ENCODE measurements at places on chromosomes 12 and 14. TPM values are rescaled to one million over a fixed set of nuclear protein-coding genes. Genes with fewer than 3 reads are reported as not detected.

DNA sequence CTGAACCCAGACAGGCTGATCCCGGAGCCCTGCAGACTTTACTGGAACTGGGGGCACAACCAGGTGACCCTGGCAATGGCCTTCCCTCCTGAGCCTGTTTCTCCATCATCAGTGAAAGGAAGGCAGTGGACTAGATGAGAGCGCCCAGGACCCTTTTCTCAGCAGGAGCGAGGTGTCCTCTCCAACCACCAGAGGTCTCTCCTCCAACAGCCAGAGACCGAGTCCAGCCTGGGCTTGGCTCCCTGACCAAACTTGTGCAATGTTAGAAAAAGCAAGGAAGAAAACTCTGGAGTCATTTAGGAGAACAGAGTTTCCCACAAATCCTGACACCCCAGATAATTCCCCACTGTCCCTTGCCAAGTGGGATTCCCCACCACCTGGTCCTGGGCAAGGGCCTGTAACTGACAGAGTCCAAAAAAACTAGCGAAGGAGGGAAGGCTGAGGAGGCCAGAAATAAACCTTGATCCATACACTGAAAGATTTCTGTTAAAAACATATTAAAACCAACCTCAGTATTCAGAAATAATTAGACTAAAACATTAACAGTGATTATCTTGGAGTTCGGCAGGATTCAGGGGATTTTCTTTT is 9.0 kb downstream of the RPS6KL1 start:
- H3K27ac ChIP-seq: peak overlapping the region; percentile 57
- H3K4me1 ChIP-seq: peaks cover 37% of the 10 kb centered on the region
- H3K4me3 ChIP-seq: no peak overlapping the region

DNA sequence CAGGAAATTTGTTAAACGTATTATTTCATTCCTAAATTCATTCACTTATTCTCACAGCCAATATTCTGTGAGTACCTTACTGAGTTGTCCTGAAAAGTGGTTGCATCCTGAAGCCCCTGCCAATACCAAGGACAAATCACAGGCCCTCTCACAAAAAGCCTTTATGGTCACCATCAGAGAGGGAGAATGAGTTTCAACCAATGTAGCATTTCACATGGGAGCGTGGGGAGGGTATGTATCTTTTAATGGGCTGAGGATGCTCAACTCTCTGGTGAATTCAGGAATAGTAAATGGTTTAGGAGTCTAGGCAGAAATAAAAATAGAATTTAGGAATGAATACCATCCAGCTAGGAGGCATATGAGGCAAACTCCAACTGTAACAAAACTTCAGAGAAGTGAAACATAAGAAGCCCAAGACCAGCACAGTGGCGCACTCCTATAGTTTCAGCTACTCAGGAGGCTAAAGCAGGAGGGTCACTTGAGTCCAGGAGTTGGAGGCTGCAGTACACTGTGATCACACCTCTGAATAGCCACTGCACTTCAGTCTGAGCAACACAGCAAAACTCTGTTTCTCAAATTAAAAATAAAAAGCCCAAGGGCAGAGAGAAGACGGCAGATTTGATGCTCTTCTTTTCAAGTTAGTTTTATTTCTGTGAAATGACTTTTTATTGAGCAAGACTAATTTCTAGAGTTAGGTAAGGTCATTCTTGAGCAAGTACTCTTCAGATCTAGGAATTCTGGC is 142.7 kb downstream of the HMGA2 start:
- H3K27me3 ChIP-seq: no peaks in the 10 kb centered on the region
- no peak for DNase-seq
- H3K4me1 ChIP-seq: no peaks in the 10 kb centered on the region
- no peak overlapping the region for H3K27ac ChIP-seq

Gene IFNG-AS1
- total RNA-seq: 0.25 TPM

- no peaks in the 10 kb centered on the region for H3K36me3 ChIP-seq
- H3K27me3 ChIP-seq: no peaks in the 10 kb centered on the region
- peaks cover 11% of the 10 kb centered on the region for H3K4me1 ChIP-seq
- peak; percentile 91 for DNase-seq
These were observed 21.3 kb upstream of the CD27 start for GRCh38 chr12:6423267-6424007.

DNA sequence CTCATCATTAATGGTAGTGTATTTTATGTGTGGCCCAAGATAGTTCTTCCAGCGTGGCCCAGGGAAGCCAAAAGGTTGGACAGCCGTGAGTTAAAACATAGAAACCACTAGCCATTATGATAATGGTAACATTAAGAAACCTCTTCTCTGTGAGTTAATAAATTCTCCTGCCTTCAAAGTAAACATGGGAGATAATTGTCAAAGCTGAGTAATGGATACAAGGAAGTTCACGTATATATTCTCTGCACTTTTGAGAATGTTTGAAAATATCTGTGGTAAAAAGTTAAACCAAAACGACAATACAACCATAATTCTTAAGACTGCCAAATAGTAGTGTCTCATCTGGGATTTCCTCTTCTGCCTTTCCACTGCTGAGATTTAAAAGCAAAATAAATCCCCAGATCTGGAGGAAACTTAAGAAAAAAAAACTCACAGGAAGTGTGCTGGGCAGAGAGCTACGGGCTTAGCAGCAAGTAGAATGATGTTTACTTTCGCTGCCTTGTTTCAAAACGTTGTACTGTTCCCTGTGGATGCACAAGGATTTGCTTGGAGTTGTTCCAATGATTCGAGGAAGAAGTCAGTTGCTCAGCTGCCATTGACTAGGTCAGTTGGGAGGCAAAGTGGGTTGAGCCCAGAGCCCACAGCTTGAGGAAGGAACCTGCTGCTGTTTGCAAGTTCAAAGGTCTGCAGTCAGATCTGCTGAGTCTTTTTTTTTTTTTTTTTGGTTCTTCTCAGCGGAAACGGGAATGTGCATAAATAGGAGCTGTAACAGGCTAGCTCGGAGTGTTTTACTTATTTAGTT is 1.7 kb downstream of the TPCN1 start:
- no peaks in the 10 kb centered on the region for H3K27me3 ChIP-seq
- H3K36me3 ChIP-seq: no peaks in the 10 kb centered on the region
- H3K4me1 ChIP-seq: peaks cover 38% of the 10 kb centered on the region
- H3K4me3 ChIP-seq: peak overlapping the region; percentile 84

GRCh38 chr14:58309086-58309485 is 10.7 kb downstream of the ARID4A start:
- H3K4me3 ChIP-seq: no peak overlapping the region
- H3K27me3 ChIP-seq: no peaks in the 10 kb centered on the region
- no peak overlapping the region for H3K27ac ChIP-seq
- no peak for DNase-seq
- no peaks in the 10 kb centered on the region for H3K36me3 ChIP-seq

Gene TAS2R7
- not detected for total RNA-seq

DNA sequence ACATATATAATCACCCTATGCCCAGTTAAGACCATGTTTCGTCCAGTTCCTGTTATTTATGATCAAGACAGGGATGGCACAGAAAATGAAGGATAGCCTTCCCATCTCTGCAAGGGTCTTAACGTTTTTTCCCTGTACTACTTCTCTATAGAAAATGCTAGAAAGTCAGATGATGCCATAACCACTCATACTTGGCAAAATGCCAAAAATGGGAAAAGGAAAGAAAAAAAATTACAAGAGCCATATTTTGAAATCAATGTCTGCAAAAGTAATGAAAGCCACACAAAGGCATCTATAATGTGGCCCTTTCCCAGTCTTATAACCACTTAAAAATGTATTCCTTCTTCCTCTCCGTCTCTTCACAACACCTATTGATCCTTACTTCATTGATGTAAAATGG is 1.8 kb upstream of the MYL6B start:
- no peak overlapping the region for H3K27ac ChIP-seq
- H3K27me3 ChIP-seq: no peaks in the 10 kb centered on the region
- H3K4me3 ChIP-seq: no peak overlapping the region

DNA sequence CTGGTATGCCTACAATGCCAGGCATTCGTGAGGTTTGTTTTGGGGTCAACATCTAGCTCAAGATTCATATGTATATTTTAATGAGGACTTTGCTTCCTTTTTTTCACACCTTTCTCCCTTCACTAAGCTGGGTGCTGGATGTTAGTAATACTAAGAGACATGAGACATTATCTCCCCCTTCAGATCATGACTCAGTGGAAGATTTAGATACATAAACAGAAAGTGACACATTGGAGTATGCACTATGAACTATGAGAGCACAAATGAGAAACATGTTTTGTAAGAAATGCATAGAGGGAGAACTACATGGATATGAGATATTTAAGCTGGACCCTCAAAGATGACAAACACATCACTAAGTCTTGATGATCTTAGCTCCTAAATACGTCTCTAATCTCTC is 286.3 kb downstream of the RPAP3 start:
- no peaks in the 10 kb centered on the region for H3K36me3 ChIP-seq
- H3K27ac ChIP-seq: no peak overlapping the region
- no peak overlapping the region for H3K4me3 ChIP-seq
- H3K4me1 ChIP-seq: no peaks in the 10 kb centered on the region
- DNase-seq: no peak

Gene TGM1
- 10.5 TPM for total RNA-seq

Gene PRKAG1
- 52.7 TPM for total RNA-seq

- H3K4me3 ChIP-seq: no peak overlapping the region
- H3K4me1 ChIP-seq: no peaks in the 10 kb centered on the region
- H3K27me3 ChIP-seq: no peaks in the 10 kb centered on the region
- no peak for DNase-seq
- H3K36me3 ChIP-seq: no peaks in the 10 kb centered on the region
These were observed 41.7 kb downstream of the ACADS start for GRCh38 chr12:120767071-120768024.

GRCh38 chr12:58883576-58884334 is 36.5 kb downstream of the LRIG3 start:
- no peak overlapping the region for H3K27ac ChIP-seq
- H3K4me3 ChIP-seq: no peak overlapping the region
- no peaks in the 10 kb centered on the region for H3K4me1 ChIP-seq
- no peaks in the 10 kb centered on the region for H3K27me3 ChIP-seq

- H3K27me3 ChIP-seq: no peaks in the 10 kb centered on the region
- no peak overlapping the region for H3K27ac ChIP-seq
- H3K4me1 ChIP-seq: peaks cover 22% of the 10 kb centered on the region
- H3K4me3 ChIP-seq: peak overlapping the region; percentile 73
- H3K36me3 ChIP-seq: no peaks in the 10 kb centered on the region
- peak; percentile 33 for DNase-seq
These were observed 706 bp downstream of the CRACR2A start for GRCh38 chr12:3752096-3752709.

DNA sequence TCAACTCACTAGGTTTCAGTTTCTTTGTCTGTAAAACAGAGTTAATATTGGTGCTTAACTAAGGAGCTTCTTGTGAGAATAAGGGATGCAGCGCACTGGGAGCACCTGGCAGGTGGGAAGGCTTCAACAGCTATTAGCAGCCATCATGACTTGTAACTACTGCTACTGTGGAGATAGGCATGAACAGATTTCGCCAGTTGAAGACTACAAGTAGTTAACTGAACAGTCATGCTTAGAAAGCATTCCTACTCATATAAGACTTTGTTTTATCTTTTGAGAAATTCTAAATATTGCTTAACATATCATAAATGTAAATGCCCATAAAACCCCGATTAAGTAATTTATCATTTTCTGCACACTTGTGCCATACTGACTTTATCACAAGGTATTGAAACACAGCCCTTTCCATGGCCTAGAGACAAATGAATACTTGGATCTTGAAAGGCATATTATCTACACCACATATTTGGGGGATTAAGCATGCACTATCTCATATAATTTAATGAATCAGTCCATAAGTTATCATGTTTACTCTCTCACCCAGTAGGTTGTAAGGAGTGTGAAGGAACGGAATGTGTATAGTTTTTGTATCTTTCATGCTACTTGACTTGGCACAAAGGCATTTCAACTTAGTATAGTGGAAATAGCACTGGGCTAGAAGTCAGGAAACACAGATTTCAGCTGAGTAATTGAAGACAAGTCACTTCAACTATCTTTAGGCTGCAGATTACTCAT is 16.1 kb downstream of the NTN4 start:
- no peaks in the 10 kb centered on the region for H3K27me3 ChIP-seq
- H3K4me1 ChIP-seq: no peaks in the 10 kb centered on the region
- H3K36me3 ChIP-seq: no peaks in the 10 kb centered on the region
- no peak overlapping the region for H3K27ac ChIP-seq

GRCh38 chr12:110756611-110757010 is 13.9 kb upstream of the PPP1CC start:
- no peak overlapping the region for H3K27ac ChIP-seq
- no peak for DNase-seq
- no peaks in the 10 kb centered on the region for H3K27me3 ChIP-seq
- no peaks in the 10 kb centered on the region for H3K36me3 ChIP-seq
- peaks cover 3% of the 10 kb centered on the region for H3K4me1 ChIP-seq

Gene PTGDR
- total RNA-seq: 0.16 TPM

Gene RPGRIP1
- 35.7 TPM for total RNA-seq

Gene ABCB9
- 82.8 TPM for total RNA-seq

- no peak overlapping the region for H3K27ac ChIP-seq
- no peak overlapping the region for H3K4me3 ChIP-seq
- no peaks in the 10 kb centered on the region for H3K4me1 ChIP-seq
- peak; percentile 21 for DNase-seq
- H3K27me3 ChIP-seq: no peaks in the 10 kb centered on the region
These were observed 28.8 kb downstream of the MAP3K9 start for GRCh38 chr14:70780396-70781075.

DNA sequence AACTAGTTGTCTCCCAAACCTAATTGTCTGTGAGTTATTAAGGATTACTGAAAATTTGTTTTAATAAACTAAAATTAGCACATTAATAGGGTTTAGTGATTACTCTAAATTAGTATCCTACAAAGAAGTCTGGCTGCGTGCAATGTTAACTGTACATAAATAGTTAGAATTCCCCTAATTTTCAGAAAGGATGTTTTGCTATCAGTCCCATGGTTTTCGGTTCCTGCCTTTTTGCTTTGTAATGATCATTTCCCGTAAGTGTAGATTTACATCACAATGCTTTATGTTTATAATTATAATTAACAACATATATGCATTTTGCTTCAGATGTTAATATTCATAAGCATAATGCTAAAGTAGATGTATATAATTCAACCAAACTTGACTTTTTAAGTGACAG is 19.8 kb upstream of the LYZ start:
- DNase-seq: no peak
- H3K27me3 ChIP-seq: no peaks in the 10 kb centered on the region
- H3K36me3 ChIP-seq: no peaks in the 10 kb centered on the region
- H3K4me3 ChIP-seq: no peak overlapping the region

Gene ANKRD33
- total RNA-seq: not detected

DNA sequence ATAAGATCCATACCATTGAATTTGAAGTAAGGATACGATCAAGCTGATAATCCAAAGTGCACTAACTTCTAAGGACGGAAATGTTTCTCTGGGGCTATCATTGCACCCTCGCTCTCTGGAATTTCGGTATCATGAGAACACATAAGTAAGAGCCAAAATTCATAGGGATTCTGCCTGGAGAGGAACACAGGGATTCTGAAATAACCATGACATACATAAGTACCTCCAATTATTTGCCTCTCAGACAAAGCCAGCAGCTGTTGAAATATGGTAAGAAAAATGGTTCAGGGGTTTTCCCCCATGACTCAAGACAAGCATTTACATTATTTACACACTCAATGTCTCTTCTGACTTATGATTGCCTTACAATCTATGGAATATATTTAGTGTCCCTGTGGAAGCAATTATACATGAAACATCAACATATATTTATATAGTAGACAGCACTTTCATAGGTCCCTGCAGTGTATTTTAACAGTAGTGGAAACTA is 1123.6 kb upstream of the SEL1L start:
- no peak overlapping the region for H3K27ac ChIP-seq
- no peaks in the 10 kb centered on the region for H3K27me3 ChIP-seq
- no peak for DNase-seq
- H3K36me3 ChIP-seq: no peaks in the 10 kb centered on the region

Gene CFAP251
- total RNA-seq: 41.5 TPM

Gene UNC79
- 5.5 TPM for total RNA-seq

Gene PRR4
- total RNA-seq: 4.3 TPM

- H3K27me3 ChIP-seq: no peaks in the 10 kb centered on the region
- H3K27ac ChIP-seq: no peak overlapping the region
- no peak for DNase-seq
- H3K4me3 ChIP-seq: no peak overlapping the region
- no peaks in the 10 kb centered on the region for H3K36me3 ChIP-seq
These were observed 63.3 kb downstream of the RIC8B start for GRCh38 chr12:106837782-106838181.

Measured in testis (tissue), 5 donors.